ENCODE measurements at places on chromosomes 1 and 21.

GRCh38 chr1:44507490-44508396, 102.7 kb downstream of the RNF220 start:
- DNase-seq, result no peak

- DNase-seq, result no peak
Measured at GRCh38 chr1:100581096-100581705, 43.3 kb downstream of the GPR88 start.

DNA sequence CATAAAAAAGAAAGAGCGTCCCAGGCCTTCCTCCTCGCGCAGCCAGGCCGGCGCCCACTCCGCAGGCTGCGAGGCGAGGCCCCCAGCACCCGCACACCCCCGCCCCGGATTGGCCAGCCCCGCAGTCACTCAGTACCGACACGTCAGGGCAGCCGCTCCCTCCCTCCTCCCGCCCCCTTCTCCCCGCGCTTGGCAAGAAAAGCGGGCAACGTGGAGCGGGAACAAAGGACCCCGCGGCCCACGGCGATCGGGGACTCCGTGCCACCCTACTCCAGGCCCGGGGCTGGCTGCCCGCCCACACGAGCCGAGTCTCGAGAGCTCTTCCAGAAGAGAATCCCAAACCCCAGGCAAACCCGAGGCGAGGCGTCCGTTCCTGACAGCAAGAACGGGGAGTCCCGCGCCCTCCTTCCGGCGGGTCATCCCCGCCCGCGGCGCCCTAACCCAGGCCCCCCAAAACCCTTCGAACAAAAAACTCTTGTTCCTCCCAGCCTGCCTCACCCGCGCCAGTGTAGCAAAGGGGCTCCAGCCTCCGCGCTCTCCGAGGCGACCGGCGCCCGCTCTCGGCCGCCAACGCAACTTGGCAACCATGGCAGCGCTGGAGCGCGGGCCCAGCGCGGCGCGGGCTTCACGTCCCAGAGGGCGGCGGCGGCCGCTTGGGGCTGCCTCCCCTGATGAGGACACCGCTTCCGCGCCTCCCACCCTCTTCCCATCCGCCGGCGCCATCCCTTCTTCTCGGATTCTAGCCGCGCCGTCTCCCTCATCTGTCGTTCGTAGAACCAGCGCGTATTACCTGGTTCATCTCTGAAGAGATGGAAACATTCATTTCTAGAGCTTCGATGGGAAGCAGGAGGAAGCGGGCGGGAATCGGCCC, 645 bp downstream of the IVNS1ABP start:
- peak; percentile 92 for DNase-seq

GRCh38 chr1:234610061-234610665, at the start of gene IRF2BP2:
IRF2BP2 (minus strand) TSS chr1:234610178; CDS start chr1:234609494, 684 bp downstream.
- peak; percentile 84 for DNase-seq

GRCh38 chr1:51927029-51927428, 48.5 kb upstream of the NRDC start:
- no peak for DNase-seq

DNA sequence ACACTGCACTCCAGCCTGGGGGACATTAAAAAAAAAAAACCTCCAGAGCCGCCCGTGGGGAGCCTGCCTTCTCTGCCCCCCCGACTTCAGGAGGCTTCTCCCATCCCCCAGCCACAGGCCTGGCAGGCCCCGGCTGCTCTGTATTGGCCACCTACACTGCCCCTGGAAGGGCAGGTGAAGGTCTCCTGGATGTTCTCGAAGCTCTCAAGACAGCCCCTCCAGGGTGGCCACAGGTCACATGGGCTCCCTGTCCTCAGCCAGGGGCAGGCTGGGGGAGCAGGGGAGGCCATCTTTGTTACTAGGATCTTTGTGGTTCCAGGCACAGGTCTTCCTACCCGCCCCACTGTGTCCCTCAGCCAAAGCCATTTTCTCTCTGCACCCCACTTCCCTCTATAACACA, 32.8 kb downstream of the PADI6 start:
- DNase-seq, result no peak

Measured in CD4-positive, alpha-beta T cell treated with Interleukin-15 for 4 hours (primary cell).